ENCODE measurements at places on chromosomes 2 and 18. TPM values are rescaled to one million over a fixed set of nuclear protein-coding genes. Genes with fewer than 3 reads are reported as not detected.

Gene SAP130
- 17.1 TPM for polyA plus RNA-seq

Gene TPO
- polyA plus RNA-seq: not detected

Gene HJURP
- 26.5 TPM for polyA plus RNA-seq

Gene EVA1A
- polyA plus RNA-seq: 54.5 TPM

Gene CD207
- polyA plus RNA-seq: not detected

Gene SLC30A3
- polyA plus RNA-seq: 0.15 TPM

Gene GNAL
- 0.11 TPM for polyA plus RNA-seq

Gene ESPNL
- polyA plus RNA-seq: 2.6 TPM

Gene RND3
- 136 TPM for polyA plus RNA-seq

Gene MAP3K19
- polyA plus RNA-seq: not detected

Gene IL1R2
- not detected for polyA plus RNA-seq

Gene SERPINB12
- polyA plus RNA-seq: not detected

Gene ERFE
- 3.8 TPM for polyA plus RNA-seq

Gene RIT2
- not detected for polyA plus RNA-seq

Gene ALMS1
- 20.7 TPM for polyA plus RNA-seq

GRCh38 chr2:67572721-67573435 is 175.7 kb downstream of the ETAA1 start:
- peak; percentile 22 for DNase-seq

- peak; percentile 86 for DNase-seq
Observed at GRCh38 chr2:15640261-15640711, 48.6 kb downstream of the DDX1 start.

DNA sequence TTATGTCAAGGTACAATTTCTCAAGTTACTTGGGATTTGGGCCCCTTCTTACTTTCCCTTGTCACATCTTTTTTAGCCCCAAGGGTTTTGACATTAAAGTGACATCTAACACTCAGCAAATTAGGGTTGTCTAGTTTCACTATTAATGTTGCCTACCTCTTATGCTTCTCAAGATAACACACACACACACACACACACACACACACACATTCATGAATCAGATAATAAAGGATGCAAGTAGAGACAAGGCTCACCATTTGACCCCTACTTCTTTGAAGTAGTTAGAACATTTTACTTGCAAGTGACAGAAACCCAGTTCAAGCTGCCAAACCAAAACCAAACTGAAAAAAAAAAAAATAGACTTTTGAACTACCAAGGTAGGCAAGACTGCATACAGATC is 138.8 kb downstream of the TRIB2 start:
- no peak for DNase-seq

- no peak for DNase-seq
Observed at GRCh38 chr2:4840791-4841190, 851.4 kb upstream of the SOX11 start.

DNA sequence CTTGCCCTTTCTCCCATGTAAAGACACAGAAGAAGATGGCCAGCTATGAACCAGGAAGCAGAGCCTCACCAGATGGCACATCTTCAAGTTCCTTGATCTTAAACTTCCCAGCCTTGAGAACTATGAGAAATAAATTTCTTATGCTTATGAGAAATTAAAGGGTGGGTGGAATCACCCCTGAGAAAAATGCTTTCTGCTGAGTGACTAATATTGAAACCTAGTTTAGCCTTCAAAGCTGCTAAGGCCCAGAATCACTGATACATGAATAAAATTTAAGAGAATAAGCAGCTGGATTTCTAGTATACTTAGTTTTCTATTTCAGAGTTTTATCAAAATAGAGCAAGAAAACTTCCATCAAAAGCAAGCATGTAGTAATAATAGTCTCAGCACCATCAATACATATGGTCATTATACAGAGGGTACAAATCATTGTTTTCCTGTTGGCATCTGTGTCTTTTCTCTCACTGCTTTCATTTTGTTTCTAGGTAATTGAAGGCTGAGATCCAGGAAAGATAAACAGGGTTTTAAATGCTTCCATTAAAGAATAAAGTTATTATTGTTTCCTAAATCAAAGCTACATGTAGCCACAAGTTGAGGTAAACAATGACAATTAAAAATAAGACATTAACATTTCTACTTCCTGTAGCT is 53.3 kb upstream of the COL5A2 start:
- DNase-seq: no peak

DNA sequence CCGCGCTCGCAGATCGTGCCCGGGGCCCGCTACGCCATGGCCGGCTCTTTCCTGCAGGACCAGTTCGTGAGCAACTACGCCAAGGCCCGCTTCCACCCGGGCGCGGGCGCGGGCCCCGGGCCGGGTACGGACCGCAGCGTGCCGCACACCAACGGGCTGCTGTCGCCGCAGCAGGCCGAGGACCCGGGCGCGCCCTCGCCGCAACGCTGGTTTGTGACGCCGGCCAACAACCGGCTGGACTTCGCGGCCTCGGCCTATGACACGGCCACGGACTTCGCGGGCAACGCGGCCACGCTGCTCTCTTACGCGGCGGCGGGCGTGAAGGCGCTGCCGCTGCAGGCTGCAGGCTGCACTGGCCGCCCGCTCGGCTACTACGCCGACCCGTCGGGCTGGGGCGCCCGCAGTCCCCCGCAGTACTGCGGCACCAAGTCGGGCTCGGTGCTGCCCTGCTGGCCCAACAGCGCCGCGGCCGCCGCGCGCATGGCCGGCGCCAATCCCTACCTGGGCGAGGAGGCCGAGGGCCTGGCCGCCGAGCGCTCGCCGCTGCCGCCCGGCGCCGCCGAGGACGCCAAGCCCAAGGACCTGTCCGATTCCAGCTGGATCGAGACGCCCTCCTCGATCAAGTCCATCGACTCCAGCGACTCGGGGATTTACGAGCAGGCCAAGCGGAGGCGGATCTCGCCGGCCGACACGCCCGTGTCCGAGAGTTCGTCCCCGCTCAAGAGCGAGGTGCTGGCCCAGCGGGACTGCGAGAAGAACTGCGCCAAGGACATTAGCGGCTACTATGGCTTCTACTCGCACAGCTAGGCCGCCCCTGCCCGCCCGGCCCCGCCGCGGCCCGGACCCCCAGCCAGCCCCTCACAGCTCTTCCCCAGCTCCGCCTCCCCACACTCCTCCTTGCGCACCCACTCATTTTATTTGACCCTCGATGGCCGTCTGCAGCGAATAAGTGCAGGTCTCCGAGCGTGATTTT is 7.6 kb downstream of the TBR1 start:
- DNase-seq: no peak

DNA sequence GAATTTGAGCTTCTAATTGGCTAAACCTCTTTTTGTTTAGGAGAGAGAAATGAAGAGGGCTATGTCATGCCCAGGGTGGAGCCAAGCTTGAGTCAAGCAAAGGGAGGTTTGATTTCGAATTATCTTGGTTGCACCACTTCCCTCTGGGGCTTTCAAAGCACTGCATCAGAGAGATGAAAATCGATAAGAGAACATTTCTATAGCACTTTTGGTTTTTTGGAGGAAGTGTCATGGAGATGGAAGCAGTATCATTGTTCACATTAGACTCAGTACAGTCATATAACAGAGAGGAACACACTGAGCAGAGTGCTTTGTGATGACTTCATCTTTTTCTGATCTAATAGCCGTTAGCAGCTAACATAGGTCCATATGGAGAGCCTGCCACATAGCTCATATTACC is 120.3 kb upstream of the UXS1 start:
- DNase-seq: no peak

DNA sequence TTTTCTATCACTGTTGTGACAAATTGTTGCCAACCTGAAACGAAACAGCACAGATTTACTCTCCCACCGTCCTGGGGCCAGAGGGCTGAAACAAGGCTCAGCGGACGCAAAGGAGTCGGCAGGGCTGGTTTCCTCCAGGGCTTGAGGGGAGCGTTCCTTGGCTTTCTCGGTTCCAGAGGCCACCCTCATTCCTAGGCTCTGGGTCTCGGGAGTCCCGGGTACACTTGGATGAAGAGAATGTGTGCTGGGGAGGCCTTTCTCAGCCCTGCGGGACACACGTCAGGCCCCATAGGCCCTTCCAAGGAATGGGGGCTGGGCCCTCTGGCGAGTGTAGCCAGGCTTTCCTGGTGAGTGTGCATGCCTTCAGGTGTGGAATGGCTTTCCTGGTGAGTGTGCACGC is 287.3 kb upstream of the HS6ST1 start:
- no peak for DNase-seq

GRCh38 chr2:101348883-101349282 is 38.4 kb downstream of the CREG2 start:
- DNase-seq: no peak

DNA sequence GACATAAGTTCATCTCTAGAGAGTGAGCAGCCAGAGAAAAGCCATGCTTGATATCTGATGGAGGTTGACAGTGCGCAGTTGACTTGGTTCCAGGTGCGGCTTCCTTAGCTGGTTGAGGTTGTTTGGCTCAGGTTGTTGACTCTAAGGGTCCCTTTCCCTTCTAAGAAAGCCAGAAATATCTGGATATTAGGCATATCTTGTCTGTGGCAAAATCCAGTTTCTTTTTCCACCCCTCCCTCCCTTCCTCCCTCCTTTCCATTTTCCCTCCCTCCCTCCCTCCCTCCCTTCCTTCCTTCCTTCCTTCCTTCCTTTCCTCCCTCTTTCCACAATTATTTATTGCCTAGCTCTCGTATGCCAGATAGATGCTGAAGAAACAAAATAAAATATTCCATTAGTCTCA is 82.6 kb upstream of the TNP1 start:
- DNase-seq: no peak

DNA sequence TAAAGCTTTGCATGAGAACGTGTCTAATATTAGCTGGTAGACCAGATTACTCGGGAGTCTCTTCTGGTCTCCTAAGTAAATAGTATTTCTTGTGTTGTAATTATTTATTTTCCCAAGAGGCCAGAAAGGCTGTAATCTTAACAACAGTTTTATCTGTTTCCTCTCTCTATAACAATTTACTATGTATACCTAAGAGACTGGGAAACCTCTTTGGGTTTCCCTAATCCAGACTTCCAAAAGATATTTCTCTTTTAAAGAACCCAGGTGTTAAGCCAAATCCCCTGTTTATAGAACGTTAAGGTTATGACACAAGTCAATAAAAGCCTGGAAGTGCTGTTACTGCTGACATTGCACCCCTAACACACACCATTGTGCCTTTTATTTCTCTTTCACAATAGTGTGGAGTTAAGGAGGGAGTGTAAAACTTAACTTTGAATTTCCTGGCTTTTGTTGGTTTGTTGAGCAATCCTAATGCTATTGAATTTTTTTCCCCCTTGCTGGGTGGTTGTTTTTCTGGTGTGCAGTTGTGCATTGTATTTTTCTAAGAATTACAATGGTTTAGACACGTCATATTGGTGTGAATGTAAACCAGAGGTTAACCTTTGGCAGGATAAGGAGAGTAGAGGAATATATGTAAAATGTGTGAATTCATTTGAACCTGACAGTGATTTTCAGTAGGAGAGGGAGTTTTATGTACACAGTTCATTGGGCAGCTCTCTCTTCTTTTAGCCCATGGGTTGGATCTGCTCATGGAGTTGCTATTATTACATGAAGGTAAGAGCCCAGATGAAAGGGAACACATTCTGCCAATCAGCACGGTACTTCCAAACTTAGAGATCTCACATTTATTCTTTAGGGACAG is 192.8 kb downstream of the MTX2 start:
- DNase-seq: no peak

DNA sequence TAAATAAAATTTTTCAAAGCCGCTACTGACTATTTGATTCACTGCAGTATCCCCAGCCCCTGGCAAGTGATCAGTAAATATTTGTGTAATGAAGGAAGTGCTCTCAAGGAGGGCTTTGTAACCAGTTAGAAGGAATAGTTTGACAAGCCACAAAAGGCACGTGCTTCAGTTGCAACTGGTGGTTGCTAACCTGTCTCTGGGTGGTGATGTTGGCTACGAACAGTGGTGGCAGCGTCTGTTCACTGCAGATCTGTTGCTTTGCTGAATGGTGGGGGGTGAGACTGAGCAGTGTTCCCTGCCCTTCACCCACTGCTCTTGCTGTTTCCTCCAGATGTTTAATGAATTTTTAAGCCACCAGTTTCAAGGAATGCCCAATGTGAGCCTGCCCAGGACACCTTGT is 73.9 kb upstream of the SIX2 start:
- no peak for DNase-seq

DNA sequence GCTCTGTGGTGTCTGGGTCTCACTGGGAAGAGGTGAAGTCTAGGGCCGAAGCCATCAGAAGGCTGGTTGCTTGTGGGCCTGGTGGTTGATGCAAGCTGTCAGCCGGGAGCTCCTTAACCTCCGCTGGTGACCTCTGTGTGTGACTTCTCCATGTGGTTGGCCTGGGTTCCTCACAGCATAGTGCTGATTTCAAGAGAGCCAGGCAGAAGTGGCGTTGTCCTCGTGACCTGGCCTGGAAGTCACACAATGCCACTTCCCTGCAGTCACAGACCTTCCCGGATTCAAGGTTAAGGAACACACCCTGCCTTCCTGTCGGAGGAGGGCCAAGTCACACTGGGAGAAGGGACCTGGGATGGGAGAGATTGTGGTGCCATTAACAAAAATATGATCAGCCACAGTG is 303.7 kb upstream of the HS6ST1 start:
- no peak for DNase-seq

GRCh38 chr2:88838165-88838635 is 146.7 kb downstream of the RPIA start:
- DNase-seq: no peak

All from IMR-90 (cell line).